Stimulated activated CD8-positive, alpha-beta memory T cell treated with anti-CD3 and anti-CD28 coated beads, Interleukin-15, amount 100 ng/mL, for 4 hours (primary cell): ENCODE measurements at places on chromosomes 13 and 19.
A peak's percentile ranks its signal among the peaks of the same experiment; 100 is the strongest.

DNA sequence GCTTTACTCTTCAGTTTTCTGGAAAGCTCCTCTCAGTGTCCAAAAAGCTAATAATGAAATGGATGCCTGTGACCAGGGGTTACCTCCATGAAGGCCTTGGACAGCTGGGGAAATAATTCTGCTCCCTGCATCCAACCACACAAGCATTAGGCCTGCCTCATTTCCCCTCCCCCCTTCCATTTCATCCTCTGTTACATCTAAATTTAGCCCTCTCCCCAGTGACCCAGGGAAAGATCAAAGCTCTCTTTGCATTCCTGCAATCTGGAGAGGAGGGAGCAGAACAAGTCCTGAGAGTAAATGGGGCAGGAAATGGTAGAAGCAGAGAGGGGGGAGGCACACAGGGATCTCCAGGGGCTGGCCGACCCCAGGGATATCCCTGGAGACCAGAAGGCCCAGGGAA is 452.7 kb downstream of the TSHZ3 start:
- no peak for DNase-seq

DNA sequence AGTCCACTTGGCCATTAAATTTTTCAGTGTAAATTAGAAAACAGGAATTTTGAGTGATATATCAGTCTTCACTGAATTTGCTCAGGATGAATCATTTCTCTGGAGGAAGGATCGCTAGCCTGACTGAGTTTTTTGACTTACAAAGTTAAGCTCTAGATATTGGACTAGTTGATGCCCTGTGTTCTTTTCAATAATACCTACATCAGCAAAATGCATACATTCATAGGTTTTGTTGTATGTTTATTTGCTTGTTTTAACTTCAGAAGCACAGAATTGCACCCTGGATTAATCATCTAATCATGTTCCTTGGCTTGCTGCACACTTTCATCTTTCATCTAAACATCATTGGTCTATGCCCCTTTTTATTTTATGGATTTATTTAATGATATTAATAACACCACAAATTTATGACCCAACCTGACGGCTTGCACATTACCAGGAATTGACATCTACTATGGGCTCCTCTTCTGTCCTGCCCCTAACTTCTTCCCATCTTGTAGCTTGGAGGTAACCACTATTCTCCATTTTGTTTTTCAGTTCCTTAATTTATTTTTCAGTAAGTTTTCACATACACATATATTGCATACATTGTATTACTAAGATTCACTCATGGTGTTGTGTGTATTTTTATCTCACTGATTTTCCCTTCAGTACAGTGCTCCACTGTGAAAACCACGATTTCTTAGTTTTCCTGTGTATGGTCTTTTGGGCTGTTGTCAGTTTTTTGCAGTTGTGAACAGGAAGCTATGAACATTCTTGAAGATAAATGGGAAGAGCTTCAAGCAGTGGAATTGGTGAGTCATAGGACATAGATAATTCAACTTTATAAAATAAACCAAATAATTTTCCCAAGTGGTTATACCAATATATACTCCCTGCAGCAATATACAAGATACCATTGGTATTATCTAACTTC is 23.3 kb downstream of the COMMD6 start:
- no peak for DNase-seq

DNA sequence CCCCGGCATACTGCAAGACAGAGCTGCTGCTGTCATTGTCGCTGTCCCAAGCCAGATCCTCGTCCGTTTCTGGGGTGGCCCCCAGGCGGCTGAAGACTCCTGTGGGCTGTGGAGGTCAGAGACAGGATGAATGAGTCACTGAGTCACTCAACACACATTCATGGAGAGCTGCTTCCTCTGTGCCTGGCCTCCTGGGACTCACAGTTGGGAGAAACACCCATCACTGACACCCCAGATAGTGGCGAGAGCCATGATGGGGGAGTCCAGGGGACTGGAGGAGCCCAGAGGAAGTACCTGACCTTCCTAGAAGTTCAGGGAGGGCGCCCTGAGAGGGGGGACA is 26.0 kb downstream of the C19orf47 start:
- DNase-seq: no peak

DNA sequence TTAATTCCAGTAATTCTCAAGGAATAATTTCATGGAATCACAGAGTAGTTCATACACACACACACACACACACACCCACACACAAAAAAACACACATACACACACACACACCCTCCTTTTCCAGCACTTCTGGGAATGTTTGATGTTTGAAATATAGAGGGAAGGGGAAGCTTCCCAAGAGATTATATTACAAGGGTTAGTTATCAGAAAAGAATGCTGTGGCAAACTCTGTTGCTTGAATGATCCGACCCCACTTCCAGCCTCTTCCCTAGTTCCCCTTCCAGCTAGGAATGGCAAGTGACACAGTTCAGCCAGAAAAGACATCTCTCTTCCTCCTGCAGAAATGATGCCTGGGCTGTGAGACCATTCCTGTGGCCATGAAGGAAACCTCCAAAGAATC is 49.9 kb downstream of the KCTD12 start:
- no peak for DNase-seq

- no peak for DNase-seq
Measured at GRCh38 chr13:79409828-79410227, 3.8 kb upstream of the RBM26 start.

GRCh38 chr13:55120631-55121030 is 2020.1 kb upstream of the PRR20A start:
- no peak for DNase-seq

DNA sequence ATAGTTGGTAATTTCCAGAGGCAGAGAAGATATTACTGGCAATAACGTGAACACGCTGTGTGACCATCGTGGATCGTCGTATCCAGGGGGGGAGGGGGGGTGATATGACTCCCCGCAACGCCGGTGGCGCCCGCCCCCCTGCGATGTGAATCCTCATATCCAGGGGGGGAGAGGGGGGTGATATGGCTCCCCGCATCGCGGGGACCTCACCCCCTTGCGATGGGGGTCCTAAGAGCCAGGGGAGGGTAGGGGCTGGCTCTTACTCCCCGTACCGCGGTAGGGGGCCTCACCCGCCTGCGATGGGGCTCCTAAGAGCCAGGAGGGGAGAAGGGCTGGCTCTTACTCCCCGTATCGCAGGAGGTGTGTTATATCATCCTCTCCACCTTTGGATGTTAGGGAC is 31.3 kb upstream of the RGCC start:
- no peak for DNase-seq

DNA sequence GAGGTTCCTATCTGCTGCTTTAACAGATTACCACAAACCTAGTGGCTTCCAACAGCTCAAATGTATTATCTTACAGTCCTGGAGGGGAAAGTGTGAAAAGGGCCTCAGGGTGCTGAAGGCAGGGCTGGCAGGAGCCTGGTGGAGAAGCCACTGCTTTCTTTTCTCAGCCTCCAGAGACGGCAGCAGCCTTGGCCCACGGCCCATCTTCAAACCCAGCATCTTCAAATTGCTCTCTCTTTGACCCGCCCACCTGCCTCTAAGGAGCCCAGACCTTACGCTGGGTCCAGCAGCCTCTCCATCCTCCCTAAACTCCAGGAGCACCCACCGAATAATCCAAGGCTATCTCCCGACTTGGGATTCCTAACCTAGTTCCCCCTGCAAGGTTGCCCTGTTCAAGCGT is 35.6 kb downstream of the C13orf46 start:
- no peak for DNase-seq

GRCh38 chr19:34345947-34346351 is 19.0 kb upstream of the GPI start:
- peak; percentile 17 for DNase-seq

DNA sequence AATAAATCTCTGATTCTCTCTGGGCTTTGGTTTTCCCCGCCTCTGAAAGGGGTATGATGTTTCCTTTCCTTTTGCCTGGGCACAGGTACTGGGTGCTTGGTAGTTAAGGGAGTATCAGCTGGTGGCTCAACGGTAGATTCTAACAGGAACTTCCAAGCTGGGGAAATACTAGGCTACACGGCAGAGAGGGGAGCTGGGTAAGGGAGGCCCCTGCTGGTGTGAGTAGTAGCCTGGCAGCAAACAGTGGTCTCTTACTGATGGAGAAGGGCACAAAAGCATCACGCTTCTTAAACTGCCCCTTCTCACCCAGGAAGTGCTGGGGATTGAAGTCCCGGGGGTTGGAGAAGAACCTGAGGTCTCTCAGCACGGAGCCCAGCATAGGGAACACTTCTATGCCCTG is 26.9 kb upstream of the CYP2A7 start:
- no peak for DNase-seq

- no peak for DNase-seq
Measured at GRCh38 chr13:110646442-110647364, 31.4 kb downstream of the NAXD start.

- no peak for DNase-seq
Measured at GRCh38 chr19:8607386-8607785, 3.1 kb downstream of the ADAMTS10 start.
